ENCODE measurements at places on chromosomes 5 and 9.

DNA sequence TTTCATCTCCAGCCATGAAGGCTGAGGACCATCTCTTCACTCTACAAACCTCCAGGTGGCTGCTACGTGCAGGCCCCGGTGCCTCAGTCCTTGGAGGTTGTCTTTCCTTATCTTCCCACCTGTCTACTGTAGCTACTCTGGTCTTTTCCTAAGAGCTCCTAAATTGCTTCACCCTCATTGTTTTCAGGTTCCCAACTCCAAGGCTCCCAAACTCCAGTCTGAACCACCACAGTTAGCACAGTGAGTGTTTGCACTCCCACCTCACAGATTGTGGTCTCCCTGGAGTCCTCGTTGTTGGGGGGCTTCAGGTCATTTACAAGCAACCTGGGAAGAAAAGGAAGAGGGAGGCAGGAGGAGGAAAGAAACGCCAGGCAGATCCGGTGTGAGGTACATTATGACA lies 85.3 kb downstream of the NSUN2 start:
- DNase-seq = no peak

- DNase-seq = no peak
Observed at GRCh38 chr5:167336161-167336560, 955.3 kb upstream of the WWC1 start.

GRCh38 chr5:72000707-72001106 lies 106.6 kb upstream of the MAP1B start:
- DNase-seq = no peak

DNA sequence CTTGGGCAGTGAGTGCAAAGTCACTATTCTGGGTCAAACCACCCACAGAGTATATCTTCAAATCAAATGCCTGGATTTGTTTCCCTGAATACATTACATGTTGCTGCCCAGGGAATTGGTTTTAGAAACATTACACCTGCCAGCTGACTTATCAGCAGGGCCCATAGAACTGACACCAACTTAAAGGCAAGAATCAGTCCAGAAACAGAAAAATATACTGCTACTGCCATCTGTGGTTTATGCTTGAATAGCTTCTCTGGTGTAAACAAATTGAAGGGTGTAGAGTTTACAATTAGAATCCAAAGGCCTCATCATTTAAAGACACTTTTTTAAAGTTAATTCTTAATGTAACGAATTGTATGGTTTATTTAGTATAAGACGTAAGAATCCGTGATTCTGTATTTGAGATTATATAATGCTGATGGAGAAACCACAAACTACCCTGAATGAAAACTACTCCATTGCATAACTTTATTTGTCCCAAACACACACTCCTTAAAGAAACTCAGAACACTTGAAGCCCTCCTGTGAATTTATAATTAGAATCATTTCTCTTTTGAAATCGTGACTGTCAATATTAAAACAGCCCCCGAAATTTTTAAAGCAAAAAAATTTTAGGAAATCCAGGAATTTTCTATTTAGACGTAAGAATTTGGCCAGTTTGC lies 6.2 kb downstream of the NR6A1 start:
- peak; percentile 51 for DNase-seq

DNA sequence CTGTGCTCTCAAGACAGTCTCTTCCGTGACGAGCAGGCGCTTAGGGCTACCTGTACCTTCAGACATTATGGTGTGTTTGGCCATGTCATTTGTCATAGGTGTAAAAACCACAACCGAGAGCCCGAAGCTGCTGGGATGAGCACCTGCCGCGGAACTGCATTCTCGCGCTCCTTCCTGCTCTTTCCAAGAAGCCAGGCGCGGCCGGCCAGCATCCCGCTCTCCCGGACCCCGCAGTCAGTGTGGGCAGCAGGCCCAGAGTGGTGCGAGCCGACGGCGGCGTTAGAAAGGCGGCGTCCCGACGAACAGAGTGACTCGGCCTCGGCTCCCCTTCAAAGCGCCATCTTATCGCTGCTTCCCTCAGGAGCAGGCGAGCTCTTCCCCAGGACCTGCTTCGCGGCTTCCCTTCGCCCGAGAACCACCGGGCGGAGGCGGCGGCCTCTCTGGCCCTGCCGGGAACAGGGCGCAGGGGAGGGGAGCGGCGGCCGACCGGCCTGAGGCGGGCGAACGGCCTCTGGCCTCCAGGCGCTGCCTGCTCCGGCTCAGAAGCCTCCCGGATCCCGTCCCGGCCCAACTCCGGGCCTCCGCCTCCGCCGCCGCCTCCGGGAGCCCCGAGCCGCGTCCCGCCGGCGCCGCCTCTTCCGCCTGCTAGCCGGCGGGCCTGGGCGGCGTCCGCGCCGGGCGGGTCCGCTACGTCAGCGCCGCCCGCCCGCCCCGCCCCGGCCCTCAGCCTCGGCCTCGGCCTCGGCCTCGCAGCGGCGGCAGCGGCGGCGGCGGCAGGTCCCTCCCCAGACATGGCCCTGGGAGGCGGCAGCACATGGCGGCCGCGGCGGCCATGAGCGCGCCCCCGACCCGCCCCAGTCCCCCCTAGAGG lies at the start of gene FAM120A:
FAM120A (plus strand) TSS at position 741 of the 871 bp plus-strand sequence. CDS start 231 bp downstream, outside the sequence.
- peak; percentile 84 for DNase-seq

GRCh38 chr9:76378367-76379073 lies 15.7 kb downstream of the RFK start:
- no peak for DNase-seq

- DNase-seq = no peak
Observed at GRCh38 chr9:93128011-93128714, 5.9 kb downstream of the NINJ1 start.

GRCh38 chr5:103589776-103590175 lies 27.2 kb upstream of the NUDT12 start:
- DNase-seq = no peak

DNA sequence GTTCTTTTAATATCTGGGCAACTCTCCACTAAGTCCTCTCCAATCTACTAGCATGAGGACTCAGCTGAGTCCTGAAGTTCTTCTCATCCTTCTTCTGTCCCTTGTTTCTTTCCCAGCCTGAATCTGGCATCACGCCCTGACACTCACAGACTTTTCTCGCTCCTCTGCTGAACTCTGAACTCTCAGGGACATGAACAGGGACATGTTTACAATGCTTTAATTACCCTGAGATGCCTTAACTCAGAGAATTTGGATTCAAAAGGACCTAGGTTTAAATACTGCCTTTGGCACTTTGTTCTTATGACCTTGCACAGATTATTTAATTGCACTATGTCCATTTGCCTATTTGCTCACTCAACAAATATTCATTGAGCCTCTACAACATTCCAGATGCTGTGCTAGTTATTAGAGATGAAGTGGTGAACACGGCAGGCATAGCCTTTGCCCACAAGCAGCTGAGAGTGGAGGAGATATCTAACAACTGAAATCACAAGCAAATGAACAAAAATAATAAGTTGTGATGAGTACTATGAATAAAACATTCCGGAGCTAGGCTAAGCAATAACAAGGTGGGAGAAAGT lies 106.0 kb downstream of the ADRB2 start:
- DNase-seq = no peak

DNA sequence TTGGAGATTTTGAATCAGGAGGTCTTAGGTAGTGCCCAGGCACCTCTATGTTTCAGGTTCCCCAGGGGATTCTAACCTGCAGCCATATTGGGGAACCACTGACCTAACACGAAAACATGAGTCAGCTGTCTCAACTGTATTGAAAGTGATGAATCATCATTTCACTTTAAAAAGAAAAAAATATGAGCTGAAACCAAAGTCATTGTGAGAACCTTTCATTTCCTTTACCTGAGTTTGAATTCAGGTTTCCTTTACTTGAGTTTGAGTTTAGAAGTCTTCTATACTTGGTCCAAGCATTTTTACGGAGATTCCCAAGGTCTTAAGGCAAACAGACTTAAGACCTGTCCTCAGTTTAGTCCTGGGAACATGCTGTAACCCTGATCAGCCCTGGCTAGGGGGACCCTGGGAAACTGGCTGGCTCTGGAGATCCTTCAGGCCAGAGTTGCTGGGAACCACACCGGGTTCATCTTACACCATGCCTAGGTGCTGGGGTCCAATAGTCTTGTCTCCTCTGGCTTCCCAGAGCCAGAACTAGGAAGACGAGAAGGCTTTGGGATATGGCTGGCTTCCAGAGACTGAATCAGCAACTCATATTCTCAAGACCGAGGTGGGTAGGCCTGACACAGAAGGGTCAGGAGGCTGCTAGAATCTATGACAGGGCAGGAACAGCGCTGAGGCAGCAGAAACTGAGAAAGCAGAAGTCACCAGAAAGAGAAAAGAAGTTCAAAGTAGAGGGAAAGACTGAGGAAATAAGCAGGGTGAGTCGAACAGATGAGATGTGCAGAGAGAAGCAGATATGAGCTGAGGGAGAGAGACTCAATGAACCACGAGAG lies 16.4 kb upstream of the PDCD1LG2 start:
- DNase-seq = peak; percentile 80

GRCh38 chr5:123283031-123283430 lies 140.2 kb downstream of the CEP120 start:
- no peak for DNase-seq

- DNase-seq = no peak
Observed at GRCh38 chr5:143263272-143263810, 140.1 kb downstream of the NR3C1 start.

DNA sequence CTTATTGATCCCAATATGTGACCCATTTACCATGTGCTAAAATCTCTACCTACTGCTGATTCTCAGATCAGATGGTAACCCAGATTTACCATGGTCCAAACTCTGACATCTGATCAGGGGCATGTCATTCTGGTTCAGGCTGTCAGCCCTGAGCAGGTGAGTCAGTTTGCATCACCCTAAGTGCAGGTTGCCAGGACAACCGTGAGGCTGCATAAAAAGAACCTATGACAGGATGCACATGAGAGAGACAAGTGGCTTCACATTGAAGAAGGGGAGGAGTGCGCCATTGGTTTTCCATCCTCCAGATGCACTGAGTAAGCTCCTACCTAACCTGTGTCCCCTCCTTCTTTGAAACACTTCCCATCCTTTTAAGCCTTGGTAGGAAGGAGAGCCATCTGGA lies 801 bp upstream of the PRSS3 start:
- no peak for DNase-seq

DNA sequence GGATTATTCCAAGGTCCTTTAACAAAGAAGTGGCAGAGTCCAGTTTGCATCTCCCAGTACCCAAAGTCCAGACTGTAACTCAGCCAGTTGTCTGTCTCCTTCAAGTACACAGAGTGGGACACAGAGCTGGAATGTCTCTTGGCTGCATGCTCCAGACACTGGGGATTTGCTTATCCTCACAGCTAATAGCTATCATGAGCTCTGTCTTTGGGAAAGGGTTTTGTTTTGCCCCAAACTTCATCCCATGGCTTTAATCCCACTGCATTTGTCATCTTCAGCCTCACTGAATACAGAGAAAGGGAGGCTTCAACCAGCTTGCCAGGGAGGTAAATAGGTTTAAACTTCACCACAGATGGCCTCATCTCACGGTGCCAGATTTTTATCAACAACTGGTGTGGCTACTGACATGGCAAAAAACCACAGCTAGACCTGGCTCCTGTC lies 412.2 kb upstream of the SLC24A2 start:
- no peak for DNase-seq

- DNase-seq = no peak
Observed at GRCh38 chr9:129558063-129558550, 62.8 kb downstream of the C9orf50 start.

DNA sequence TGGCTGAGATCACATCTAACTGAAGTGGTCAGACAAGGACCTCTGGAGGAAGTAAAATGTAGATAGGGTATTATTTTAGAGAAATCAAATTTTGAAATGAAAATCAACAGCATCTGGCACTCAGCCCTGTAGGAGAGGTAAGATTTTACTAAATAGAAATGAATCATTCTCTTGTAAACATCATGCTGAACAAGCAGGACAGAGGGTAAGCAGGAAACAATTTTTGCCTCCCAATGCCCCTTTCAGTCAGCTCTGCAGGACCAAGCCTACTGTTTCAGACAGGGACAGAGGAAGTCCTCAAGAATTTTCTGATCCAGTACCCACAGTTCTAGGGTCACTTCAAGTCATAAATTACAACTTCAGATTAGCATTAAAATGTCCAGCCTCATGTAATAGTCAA lies 190.1 kb downstream of the ESM1 start:
- no peak for DNase-seq

DNA sequence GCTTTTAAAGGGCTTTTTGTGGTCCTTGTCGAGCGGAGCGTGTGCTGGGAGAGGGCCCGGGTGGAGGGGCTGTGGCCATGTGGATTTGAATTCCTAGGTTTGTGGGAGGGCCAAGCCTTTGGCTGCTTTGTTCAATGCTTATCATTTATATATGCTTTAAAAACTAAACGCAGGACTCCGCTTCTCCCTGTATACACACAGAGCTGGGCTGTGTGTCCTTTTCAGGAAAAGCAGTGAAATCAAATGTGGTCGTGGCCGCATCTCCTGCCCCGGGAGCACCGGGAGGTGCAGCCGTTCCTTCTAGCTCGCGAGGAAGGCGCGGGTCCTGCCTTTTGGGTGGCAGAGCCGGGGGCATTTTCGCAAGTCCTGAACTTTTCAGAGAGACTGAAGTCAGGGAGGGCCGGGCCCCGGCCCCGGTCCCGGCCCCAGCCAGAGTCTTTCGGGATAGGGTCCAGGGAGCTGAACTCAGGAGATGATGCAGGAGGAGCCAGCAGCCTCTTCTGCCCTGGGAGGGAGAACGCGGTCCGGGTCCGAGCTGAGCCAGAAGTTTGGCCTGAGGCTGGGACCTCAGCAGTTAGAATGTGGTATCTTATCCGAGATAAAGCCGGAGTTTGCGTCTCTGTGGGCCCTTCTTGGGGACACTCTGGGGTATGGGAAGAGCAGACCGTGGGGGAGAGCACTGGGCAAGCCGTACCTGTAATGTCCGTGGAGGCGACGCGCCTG lies 158.8 kb downstream of the C9orf152 start:
- DNase-seq = no peak

DNA sequence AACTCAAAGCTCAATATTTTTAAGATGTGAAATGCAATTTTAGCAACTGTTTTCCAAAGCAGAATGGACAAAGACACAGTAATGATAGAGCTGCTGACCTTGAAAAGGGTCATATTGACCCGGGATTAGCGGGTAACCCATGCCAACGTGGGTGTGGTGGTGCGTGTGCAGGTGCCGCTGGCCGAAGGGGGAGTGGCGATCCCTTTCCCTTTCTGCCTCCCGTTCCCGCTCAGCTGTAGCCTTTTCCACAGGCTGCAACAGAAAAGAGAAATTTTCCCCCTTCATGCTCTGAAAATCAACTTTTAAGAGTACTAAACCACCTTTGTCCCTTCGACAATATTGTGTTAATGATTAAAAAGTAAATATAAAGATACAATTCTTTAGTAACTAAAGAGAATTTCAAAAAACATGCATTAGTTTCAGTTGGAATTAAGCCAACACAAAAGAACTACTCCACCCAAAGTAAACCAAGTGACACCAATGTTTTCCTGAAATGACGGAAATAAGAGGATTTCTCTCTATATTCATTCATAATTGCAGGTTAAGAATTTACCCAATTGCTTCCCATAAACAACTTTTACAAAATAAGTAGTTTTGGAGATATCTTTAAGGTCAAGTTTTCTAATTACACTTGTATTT lies 105.2 kb downstream of the ZNF608 start:
- no peak for DNase-seq

Data from dermis blood vessel endothelial cell (primary cell).